NCI-H446 (cell line): ENCODE measurements at places on chromosomes 11 and 22.
A peak's percentile ranks its signal among the peaks of the same experiment; 100 is the strongest.

DNA sequence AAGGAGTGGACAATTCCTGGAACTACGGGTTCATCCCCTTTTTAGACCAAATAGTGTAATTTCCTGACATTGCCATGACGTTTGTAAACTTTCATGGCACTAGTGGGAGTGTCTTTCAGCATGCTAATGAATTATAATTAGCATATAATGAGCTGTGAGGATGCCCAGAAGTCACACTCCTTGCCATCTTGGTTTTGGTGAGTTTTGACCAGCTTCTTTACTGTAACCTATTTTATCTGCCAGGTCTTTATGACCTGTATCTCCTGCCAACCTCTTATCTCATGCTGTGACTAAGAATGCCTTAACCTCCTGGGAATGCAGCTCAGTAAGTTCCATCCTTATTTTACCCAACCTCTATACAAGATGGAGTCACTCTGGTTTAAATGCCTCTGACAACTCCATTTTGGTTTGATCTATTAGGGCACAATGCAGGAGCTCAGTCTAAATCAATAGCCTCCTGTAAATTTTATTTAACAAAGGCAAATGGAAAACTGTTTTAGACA lies 20.7 kb downstream of the OR10A6 start:
- no peak for DNase-seq

DNA sequence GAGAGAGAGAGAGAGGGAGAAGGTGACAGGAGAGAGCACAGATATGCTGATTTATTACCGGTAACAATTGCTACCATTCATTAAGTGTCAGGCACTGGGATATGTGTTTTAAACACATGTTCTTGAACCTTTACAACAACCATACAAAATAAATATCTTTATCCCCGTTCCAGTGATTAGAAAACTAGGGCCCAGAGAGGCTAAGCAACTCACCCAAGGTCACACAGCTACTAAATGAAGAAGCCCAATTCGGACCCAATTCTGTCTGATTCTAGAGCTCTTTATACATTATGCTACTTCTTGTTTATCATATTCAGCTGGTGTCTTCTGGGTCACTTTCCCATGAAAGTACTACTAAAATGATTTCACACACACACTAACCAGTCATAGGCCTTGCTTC lies 154.0 kb upstream of the RAG2 start:
- DNase-seq = no peak

- no peak for DNase-seq
Measured at GRCh38 chr11:44368886-44369285, 58.9 kb upstream of the ALX4 start.

DNA sequence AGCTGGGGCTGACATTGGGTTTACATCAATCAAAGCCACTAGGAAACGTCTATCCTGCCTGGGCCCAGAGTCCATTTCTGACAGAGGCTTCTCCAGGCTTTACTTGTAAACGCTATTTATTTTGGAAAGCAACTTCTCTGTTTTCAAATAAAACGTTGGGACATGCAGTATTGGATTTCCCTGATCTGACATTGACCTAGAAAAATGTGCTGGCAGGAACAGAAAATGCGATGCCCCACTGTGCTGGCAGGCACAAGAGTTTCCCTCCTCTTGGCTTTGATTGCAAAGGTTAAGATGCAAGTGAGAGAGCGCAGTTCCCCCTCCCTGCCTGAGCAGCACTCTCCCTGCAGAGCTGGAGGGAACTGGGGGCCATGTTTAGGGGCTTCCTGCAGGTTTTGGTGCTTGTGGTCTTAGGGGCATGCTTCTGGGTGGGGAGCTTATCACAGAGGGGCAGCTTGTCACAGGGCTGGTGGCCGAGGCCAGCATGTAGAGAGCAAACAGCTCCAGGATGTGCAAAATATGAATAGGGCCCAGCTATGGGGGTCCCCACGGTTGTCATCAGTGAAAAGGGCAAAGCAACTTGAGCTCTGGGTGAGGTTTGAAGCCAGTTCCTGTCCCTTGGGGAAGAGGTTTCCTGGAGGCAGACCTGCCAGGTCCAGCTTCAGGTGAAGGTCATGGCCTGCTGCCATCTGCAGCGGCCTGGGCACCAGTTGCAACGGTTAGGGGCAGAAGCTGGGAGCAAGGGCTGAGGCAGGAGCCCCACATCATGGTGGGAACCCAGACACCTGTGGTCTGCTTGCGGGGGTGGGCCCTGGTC lies 42.3 kb upstream of the DKK3 start:
- DNase-seq = no peak

- DNase-seq = no peak
Measured at GRCh38 chr11:65576232-65576866, 496 bp downstream of the EHBP1L1 start.

DNA sequence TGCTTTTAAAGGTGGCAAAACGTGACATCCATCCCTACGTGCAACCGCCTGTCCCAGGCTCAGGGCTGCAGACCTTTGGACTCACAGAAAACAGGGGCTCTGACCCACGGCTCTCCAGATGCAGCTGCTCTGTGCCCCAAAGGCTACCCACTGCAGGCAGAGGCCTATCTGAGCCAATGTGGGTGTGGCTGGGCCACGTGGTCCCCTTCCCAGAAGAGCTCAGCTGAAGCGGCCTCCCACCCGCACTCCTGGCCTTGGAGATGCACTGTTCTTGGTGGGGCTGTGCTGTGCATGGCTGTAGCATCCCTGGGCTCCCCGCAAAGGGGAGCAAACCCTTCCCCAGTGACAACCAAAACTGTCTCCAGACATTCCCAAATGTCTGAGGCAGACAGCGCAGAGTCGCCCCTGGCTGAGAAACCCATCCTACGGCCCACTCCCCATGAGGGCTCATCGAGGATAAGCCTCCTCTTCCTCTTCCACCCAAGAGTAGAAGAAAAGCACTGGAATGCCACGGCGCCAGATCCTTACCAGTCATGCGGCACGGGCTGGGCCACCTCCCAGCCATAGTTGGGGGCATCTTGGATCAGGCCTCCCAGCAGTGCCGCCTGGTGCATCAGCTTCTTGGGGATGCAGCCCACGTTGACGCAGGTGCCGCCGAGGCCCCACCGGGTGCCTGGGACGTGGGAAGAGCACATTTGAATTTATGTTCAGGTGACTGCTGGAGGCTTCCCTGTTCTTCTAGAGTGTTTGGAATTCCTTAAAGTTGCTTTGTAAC lies 23.1 kb upstream of the COMT start:
- DNase-seq = no peak

DNA sequence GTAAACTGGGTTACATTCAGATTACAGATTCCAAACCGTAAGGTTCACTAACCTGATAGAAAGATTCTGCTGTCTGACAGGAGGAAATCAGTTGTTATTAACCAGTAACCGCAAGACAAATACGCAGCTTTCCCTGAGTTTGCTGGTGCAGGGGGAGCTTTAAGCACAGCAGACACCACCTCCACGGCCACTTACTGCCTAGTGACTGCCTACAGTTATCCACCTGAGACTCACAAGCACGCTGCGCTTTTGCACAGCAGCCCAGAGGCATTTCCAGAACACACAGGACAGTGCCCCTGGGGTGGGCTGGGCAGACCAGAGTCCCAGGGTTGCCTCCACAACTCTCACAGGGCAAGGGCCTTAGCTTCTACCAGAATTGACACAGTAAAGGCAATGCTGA lies 90.9 kb downstream of the CTTN start:
- DNase-seq = no peak

- DNase-seq = no peak
Measured at GRCh38 chr22:50236731-50237409, 8.0 kb downstream of the TUBGCP6 start.

DNA sequence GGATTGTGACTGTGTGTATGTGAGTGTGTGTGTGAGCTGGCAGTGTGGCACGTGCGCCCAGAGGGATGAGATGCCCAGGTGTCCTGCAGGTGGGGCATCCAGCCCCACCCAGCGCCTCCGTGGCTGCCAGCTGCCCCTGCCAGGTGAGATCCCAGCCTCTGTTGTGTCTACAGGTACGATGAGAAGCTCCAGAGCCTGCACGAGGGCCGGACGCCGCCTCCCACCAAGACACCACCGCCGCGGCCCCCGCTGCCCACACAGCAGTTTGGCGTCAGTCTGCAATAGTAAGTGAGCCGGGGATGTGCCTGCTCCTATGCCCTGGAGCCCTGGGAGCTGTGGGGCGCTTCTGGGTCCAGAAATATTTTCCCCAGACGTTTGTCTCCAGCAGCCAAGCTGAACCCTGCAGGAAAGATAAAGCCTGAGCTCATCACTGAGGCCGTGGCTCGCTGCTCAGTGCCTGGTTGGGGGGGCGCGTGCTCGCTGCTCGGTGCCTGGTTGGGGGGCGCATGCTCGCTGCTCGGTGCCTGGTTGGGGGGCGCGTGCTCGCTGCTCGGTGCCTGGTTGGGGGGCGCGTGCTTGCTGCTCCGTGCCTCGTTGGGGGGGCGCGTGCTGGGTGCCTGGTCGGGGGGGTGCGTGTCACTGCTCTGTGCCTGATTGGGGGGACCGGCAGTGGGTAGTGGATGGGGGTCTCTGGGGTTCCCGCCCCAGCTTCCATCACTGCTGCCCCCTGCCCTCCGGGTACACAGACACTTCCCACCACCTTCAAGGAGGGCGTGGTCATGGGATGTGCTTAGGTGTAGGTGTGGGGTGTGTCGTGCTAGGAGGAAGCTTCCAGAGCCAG lies 73.2 kb downstream of the ARHGAP8 start:
- DNase-seq = no peak

- DNase-seq = no peak
Measured at GRCh38 chr11:24685821-24686220, 189.0 kb downstream of the LUZP2 start.

GRCh38 chr11:86955361-86956120 lies at the start of gene FZD4:
FZD4 (minus strand) TSS chr11:86955395; CDS start chr11:86955085, 310 bp downstream.
- peak; percentile 54 for DNase-seq

- peak; percentile 16 for DNase-seq
Measured at GRCh38 chr11:104946907-104947306, 21.5 kb downstream of the CASP4 start.

GRCh38 chr22:30238661-30239487 lies 7.7 kb downstream of the LIF start:
- no peak for DNase-seq

- DNase-seq = no peak
Measured at GRCh38 chr11:17406818-17407149, 18.3 kb upstream of the KCNJ11 start.

DNA sequence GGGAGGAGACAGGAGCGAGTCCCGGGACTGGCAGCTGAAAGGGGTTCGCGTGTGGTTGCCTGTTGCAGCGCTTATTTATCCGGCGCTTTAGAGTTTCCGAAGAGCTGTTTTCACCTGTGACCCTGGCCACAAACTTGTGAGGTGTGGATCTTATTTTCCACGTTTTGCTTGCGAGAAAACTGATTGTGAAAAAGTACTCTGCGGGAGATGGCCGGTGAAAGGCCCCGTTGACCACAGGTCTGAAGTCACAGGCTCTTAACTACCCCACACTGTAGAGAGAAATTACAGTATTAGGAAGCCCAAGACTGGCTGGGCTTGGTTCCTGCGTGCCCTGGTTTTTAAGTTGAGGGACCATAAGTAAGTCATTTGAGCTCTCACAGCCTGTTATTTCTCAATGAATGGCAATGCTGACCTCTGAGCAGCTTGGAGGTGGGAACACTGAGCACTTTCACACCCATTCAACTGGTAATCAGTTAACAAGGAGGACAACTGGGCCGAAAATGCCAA lies 379 bp upstream of the RAB38 start:
- no peak for DNase-seq

DNA sequence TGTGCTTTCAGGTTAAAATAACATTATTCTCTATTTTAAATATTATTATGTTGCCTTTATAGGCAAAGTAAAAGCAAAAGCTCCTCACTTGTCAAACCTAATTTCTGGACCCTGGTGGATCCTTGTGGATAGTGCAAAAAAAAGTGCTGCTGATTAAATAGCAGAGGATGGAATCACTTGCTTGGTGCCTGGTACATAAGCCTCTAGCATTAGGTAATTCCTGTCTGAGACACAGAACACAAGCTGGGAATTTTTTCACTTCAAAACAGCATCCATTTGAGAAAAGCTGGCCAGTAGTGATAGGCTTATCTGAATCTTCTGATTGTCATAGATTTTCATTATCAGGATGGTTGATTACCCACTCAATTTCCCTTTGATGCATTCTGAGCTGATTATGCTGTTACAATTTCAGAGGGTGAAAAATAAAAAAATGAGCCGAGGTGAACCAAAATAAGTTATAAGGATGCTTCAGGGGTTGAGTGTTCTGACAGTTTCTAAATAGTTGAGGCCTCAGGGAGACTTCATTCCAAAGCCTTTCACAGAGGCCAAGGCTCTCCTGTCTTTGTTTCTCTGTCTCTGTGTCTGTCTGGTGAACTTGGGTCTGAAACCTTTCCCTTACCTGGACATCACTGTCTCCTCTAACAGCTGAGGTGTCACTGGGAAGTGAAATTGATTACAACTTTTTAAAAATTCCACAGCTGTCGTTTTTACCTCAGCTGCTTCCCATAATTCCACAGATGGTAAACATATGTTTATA lies 242.9 kb downstream of the NELL1 start:
- no peak for DNase-seq

- no peak for DNase-seq
Measured at GRCh38 chr11:79189601-79190000, 251.2 kb downstream of the TENM4 start.

GRCh38 chr11:76768088-76768908 lies 14.9 kb upstream of the TSKU start:
- DNase-seq = peak; percentile 52

- no peak for DNase-seq
Measured at GRCh38 chr11:83871054-83871453, 584.9 kb upstream of the CCDC90B start.

GRCh38 chr11:33885338-33886005 lies 6.4 kb downstream of the LMO2 start:
- DNase-seq = no peak

- DNase-seq = no peak
Measured at GRCh38 chr11:82865841-82866240, 34.4 kb downstream of the PRCP start.

- DNase-seq = no peak
Measured at GRCh38 chr11:98423933-98424332, 596.8 kb upstream of the CNTN5 start.

GRCh38 chr11:68855205-68855981 lies 13.7 kb upstream of the CPT1A start:
- no peak for DNase-seq

- DNase-seq = peak; percentile 66
Measured at GRCh38 chr11:46520971-46521745, 72.7 kb downstream of the AMBRA1 start.

GRCh38 chr11:30595934-30596333 lies 9.8 kb upstream of the MPPED2 start:
- DNase-seq = no peak

DNA sequence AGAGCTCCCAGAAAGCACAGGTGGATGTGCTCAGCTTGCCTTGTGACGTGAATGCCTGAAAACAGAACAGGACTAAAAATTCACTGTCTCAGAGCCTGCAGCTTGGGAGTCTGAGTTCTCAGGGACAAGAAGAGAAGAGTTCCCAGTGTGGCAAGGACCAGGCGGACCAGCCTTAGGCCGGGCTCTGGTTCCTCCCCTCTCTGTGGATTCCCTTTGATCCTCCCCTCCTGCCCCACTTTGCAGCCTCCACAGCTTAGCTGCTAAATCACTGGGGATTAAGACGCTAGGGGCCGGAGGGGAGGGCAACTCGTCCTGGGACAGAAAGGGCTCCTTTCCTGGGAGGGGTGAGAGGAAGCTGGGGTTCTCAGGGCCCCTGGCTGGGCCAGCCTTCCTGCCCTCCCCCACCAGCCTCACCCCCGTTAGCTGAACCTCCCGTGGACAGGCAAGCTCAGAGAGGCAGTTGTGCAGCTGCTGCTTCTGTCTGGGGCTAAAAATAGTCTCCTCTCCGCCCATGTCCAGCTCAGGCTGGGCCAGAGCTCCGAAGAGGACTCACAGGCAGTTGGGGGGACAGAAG lies 29.9 kb upstream of the JAM3 start:
- DNase-seq = no peak
